CD4-positive, alpha-beta T cell treated with Interleukin-10 for 1 hour (primary cell): ENCODE measurements at places on chromosomes 16 and 17.

- no peak for DNase-seq
These were observed 40.3 kb upstream of the FAM20A start for GRCh38 chr17:68641276-68642117.

DNA sequence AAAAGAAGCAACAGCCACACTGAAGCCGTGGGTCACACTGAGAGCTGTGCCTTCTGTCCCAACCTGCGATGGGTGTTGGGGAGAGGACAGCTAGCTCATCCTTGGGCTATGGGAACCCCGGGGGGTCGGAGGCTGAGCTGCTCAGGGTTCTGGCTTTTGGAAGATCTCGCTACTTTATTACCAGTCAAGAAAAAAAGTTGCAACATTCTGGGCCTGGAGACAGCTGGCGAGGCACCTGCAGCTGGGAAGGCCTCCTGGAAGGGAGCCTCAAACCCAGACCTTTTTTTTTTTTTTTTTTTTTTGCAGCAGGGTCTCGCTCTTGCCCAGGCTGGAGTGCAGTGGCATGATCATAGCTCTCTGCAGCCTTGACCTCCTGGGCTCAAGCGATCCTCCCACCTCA is 24.9 kb downstream of the TPSD1 start:
- DNase-seq, result no peak

- DNase-seq, result no peak
These were observed 45.0 kb downstream of the TBC1D16 start for GRCh38 chr17:79990704-79991103.

- no peak for DNase-seq
These were observed 37.5 kb downstream of the RBFOX3 start for GRCh38 chr17:79573196-79573896.

DNA sequence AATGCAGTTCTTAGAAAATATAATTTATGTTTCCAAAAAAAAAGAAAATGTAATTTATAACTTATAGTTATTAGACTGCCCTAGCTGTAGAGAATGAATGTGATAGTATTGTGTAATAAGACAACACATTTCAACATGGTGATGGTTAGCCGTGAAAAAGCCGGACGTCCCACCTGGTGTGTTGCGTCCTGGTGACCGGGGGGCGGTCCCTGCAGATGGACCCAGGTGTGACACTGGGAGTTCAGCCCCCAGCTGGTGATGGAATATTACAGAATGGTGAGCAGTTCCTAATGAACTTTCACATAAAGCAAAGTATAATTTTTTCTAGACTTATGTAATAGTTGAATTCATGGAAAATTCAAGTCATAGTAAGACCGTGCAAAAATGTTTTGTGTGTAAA is 132.8 kb downstream of the LAT start:
- no peak for DNase-seq

GRCh38 chr16:2180962-2181923 is 15.2 kb downstream of the CASKIN1 start:
- DNase-seq, result no peak

- no peak for DNase-seq
These were observed 55.4 kb downstream of the TMEM186 start for GRCh38 chr16:8742068-8742467.

DNA sequence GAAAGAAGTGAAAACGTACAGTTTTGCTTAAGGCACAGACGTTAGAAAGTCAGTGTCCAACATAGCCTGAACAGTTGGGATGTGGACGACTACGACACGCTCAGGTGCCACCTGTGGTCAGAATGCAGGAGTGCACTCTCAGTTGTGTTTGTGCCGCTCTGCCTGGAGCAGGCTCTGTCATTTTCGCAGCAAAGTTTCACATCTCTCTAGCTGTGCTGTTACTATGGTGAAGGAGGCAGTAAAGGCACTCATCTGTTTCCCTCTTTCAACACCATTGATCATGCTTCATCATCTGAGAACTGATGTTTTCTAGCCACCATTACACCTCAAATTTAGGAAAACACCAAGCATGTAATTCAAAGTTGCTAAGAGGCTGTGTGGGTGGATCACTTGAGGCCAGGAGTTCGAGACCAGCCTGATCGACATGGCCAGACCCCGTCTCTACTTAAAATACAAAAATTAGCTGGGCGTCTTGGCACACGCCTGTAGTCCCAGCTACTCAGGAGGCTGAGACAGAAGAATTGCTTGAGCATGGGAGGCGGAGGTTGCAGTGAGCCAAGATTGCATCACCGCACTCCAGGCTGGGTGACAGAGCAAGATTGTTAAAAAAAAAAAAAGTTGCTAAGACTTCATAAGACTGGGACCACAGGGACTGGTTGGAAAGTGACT is 44.9 kb upstream of the DNAJA2 start:
- peak; percentile 53 for DNase-seq

DNA sequence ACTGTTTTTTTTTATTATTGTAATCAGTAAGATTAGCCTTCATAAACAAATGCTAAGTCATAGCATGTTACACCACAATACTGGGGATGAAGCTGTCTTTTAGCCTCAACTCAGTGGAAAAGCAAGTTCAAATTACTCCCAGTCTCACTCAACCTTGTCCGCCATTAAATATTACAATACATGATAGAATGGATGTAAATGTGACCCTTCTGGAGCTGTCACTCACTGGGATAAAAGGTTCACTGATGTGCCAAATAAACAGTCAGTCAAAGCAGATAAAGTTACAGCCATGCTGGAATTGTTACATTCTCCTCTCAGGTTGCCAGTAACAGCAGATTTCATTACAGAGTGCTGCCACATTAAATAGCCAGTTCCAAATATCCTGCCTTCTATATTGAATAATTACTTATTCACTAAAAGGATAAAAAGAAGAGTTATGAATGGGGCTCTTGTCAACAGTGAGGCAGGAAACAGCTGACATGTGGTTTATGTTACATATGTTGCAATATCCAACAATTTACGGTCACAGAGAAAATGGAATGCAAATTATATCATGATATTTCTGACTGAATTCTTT is 53.4 kb downstream of the BRIP1 start:
- no peak for DNase-seq

- no peak for DNase-seq
These were observed 98.4 kb downstream of the MAP2K6 start for GRCh38 chr17:69512946-69513345.

DNA sequence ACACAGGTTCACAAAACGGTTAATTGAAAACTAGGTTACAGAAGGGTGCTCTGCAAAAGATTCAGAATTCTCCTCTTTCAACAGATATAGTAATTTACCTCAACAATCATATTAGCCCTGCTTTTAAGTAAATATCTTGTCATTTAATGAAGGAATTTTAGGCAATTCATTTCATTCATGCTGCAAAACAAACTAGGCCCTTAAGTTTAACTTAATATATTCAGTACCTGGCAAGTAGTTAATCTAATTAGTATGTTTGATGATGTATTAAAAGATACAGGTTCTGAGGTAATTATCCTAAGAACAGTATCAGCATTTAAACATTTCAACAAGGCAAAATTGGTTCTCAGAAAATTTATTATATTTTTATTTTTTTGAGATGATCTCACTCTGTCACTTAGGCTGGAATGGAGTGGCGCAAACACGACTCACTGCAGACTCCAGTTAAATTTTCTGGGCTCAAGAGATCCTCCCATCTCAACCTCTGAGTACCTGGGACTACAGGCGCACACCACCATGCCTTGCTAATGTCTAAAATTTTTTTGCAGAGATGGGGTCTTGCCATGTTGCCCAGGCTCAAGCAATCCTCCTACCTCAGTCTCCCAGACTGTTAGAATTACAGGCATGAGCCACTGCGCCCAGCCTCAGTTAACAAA is 44.9 kb downstream of the SMURF2 start:
- DNase-seq, result no peak

DNA sequence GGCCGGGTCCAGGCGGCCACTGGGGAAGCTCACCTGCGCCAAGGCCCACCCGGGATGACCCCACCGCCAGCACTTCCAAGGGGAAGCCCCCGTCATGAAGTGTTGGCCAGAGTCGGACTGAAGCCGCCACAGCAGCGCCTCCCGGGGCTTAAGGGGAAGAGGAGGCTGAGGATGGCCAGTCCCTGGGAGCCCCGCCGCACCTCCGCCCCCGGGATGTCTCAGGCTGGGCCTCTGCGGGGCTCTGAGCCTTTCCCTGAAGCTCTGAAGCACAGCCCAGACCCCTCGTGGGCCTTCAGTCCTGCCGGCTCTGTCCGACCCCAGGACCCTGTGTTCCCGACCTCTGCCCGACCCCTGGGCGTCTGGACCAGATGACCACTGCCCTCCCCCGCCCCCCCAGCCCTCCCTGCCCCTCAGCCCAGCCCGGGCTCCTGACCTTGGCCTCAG is 42.8 kb upstream of the ACSF3 start:
- no peak for DNase-seq

- no peak for DNase-seq
These were observed 5.4 kb downstream of the ITGAE start for GRCh38 chr17:3795390-3796102.

DNA sequence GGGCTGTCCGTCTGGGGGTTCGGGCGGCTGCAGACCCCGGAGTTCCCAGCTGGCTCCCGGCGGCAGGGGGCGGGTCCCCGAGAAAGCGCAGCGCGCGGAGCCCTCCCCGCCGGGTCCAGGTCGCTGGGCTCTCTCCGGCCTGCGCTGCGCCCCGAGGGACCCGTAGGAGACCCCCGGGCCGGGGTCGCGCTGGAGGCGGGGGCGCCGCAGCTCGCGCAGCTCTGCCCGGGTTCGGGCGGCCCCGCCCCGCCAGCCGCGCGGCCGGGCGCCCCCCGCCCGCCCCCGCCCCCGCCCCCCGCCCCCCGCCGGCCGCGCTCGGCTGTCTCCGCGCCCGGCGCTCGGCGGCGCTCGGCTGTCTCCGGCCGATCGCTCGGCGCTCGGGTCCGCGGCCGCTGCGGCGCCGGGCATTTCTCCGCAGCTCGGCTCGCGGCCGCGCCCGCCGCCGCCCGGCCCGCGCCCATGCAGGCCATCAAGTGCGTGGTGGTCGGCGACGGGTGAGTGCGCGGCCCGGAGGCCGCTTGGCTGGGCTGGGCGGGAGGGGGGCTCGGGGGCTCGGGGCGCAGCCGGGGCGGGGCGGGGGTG is at the start of gene RAC3:
Gene RAC3 (plus strand): TSS at position 376 of the 582 bp plus-strand sequence. CDS start 84 bp downstream, at position 460.
- DNase-seq, result no peak

GRCh38 chr17:3573246-3574100 is 15.9 kb upstream of the TRPV3 start:
- DNase-seq, result no peak

- peak; percentile 87 for DNase-seq
These were observed 45.9 kb downstream of the SOCS3 start for GRCh38 chr17:78313735-78314648.

DNA sequence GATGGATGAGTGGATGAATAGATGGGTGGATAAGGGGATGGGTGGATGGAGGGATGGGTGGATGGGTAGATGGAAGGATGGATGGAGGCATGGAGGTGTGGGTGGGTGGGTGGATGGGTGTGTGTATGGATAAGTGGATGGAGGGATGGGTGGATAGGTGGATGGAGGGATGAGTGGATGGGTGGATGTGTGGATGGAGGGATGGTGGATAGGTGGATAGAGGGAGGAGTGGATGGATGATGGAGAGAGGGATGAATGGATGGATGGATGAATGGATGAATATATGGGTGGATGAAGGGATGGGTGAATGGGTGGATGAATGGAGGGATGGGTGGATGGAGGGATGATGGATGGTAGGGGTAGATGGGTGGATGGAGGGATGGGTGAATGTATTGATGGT is 27.5 kb upstream of the NPTX1 start:
- no peak for DNase-seq

DNA sequence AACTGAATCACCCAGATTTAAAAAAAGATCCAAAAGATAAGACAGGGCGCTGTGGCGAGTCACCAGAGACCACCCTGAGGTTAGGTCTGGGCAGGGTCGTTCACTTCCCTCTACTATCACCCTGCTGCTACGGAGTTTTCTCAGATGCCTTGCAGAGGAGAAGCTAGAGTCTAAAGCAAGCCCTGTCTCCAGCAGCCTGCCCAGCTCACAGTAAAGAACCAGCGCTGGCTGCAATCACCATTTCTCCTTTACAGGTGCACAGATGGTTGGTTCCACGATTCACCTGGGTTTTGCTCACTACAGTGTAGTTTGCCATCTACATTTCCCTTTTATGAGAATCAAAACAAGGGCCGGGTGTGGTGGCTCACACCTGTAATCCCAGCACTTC is 71.3 kb downstream of the SRCIN1 start:
- DNase-seq, result no peak

DNA sequence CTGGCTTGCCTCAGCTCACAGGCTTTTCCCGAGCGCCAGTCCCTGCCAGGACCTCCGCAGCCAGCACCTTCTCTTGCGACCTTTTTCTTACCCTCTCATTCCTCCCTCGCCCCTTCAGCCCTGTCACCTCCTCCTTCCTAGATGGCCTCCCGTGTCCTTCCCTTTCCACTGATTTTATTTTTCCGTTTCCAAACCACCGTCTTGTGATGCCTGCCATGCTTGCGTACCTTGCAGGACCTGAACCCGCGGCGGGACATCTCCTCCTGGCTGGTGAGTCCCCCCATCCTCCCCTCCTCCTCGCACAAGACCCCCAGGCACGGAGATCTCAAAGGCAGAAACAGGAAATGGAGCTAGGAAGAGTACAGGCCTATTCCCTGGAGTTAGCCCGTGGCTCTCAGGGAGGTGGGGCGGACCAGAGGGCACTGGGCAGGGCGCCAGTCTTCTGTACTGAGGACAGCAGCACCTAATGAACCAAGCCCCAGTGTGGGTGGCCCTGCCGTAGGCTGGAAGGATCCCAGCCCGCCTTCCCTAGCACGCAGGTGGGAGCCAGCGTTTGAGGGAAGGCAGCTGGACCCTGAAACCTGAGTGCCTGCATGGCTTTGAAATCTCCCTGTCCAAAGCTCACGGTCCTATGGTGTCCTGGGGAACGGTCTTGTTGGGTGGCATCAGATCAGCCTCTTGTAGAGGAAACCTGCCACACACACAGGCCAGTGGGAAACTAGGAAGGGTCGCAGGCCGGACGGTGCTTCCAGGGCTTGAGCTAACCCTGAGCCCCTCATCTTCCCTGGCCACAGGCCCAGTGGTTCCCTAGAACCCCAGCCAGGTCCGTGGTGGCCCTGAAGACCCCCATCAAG is 612 bp downstream of the CISD3 start:
- DNase-seq, result peak; percentile 24

DNA sequence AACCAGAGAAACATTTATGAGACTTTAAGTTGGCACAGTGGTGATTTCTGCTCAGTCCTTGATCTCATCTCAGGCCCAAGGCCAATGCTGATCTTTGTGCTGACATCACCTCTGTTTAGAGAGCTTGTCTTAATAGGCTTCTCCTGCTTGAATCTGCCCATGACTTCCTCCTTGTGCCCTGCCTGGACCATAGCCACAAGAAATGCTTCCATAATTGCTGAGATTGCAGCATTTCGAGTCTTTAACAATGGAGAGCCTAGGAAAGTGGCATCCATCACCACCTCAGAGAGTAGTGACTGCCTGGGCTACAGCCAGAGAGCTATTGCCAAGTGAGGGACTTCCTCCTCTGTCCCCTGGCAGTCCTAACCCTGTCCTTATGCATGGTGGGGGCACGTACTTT is 25.1 kb upstream of the MMP2 start:
- no peak for DNase-seq

DNA sequence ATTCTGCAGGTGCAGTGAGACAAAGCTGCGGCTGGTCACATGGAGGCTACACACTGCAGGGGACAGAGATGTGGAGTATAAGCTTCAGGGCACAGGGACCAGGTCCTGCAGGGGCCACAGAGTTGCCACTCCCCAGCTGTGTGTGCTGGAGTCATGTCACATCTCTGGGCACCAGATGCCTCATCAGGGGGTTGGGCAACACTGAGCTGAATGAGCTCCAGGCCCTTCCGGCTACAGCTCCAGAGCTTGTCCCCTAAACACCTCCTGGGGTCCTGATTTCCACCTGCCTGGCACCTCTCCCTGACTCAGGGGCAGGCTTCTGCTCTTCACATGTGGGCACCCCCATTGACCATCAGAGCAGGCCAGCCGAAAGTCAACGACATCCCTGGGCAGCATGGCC is 32.5 kb downstream of the SPHK1 start:
- DNase-seq, result no peak
